AG04450 (cell line): ENCODE measurements at places on chromosomes 2 and 18.

- no peak for DNase-seq
Observed at GRCh38 chr2:208024091-208024490, 1.2 kb downstream of the PLEKHM3 start.

GRCh38 chr18:29465526-29465925, 1288.6 kb upstream of the CDH2 start:
- no peak for DNase-seq

DNA sequence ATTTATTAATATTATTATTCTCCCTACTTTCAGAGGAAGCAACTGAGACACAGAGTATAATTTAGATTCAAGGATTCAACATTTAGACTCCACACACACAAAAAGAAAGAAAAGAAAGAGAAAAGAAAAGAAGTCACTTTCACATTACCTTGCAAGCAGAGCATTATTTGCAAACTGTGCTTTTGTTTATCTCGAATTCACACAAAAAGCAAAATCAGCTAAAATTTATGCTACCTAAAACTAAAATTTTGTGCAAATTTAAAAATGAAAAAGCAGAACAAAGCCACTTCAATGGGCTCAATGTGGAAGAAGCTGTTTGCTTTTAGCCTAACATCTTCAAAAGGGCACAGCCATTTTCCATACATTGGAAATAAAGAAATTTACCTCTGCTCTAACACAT, 1282.7 kb upstream of the GYPC start:
- DNase-seq: no peak

- DNase-seq: no peak
Observed at GRCh38 chr2:156005531-156005930, 327.0 kb downstream of the NR4A2 start.

DNA sequence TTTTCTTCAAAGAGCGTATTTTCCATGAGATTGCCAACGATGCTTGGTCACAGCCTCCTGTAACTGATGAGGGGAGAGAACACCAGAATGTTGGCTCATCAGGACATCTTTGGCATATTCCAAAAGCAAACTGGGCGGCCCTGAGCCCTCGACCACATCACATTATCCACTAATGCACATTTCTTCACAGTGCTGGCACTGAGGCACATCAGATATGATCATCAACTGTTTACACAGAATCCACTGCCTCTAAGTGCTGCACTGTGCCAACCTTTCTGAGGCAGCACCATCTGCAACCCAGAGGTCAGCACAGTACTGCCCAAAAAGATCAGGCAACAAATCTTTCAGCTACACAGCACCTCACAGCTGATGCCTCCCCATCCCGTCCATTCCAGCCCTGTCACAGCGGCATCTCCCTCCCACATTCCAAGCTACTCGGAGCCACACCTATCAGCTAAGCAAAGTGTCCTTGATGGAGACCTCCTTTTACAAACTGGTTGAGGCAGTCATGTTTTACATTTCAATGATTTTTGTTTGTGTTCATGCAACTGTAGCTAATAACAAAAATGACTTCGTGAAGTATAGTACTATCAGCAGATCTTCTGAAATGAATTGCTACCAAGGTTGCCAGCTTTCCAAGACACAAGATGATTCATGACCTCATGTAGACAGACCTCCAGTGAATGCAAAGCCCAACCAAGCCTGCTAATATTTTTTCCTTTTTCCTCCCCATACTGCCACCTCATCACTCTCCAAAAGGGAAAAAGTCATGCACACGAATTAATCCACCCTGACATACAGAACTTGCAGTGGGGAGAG, 32.3 kb downstream of the MYO5B start:
- DNase-seq: no peak

GRCh38 chr2:15281681-15282080, 279.5 kb downstream of the NBAS start:
- no peak for DNase-seq

- no peak for DNase-seq
Observed at GRCh38 chr2:25655316-25655715, 18.1 kb downstream of the DTNB start.

DNA sequence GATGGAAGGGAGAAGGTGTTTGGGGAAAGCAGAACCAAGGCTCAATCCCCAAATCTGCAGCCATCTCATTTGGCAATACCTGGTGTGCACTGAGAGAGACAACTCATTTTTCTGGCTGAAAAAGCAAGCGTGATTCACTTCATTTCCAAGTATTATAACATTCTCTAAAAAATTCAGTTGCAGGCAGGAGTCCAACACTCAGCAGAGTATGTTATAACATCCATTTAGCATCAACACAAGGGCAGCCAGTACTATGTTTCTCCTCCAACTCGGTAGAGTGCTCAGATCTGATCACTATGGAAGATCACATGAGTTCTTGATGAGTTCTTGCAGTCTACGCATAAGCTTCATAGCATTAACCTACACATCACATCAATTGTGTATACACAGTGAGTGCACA, 99.4 kb upstream of the PID1 start:
- no peak for DNase-seq

DNA sequence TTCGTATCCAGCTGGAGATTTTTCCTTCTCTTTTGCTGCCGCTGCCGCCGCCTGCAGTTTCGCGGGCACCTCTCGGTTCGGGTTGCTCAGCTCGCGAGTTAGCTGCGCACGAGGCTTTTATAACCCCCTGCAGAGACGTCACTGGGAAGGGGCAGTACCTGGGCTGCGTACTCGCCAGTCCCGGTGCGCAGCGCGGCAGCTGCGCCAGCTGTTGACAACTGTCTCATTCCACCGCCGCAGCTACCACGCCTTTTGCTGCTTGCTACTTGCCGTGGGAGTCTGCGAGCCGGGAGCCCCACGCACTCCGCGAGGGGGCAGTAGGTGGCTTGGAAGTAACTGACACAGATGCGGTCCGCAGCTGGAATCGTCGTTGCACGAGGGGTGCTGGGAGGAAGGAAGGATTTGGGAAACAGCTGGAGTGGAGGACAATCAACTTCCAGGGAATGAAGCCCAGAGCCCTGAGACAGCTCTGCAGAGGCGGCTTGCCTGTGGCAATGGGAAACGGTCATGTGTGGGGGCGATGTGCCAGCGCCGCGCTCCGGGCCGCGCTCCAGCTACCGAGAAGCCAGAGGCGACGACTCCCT, at the start of gene TACR1:
Gene TACR1, minus strand, starts transcription at position 93 of the 584 bp plus-strand sequence. CDS start 586 bp downstream, outside the sequence.
- DNase-seq: peak; percentile 56

DNA sequence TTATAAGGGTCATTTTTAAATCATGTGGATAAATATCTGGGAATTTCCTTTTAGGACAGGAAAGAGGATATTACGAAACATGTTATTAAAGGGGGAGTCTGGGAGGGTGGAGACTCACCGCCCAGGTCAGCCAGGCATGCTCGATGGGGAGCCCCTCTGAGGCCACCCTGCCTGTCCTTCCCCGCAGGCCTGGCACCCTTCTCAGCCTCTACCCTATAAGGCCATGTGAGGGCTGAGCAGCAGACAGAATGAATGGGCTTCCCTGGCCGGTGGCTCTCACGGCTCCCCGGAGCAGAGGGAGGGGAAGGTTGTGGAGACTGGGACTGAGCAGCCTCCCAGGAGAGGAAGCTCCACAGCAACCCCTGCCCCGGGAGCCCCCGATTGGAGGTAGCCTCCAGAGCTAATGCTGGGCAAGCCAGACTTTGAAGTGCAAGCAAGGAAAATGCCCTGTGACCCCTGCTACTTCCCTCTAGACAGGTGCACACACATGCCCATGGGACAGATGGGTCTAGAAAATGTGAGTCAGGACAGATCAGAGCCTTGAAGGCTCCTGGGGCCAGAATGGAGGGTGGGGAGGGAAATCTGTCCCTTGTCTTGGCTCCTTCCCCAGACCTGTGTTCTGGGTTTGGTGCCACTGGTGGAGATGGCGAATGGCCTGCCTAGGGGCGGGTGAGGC, 13.2 kb upstream of the ARMC9 start:
- DNase-seq: no peak

GRCh38 chr2:8442833-8443486, 238.9 kb upstream of the ID2 start:
- no peak for DNase-seq

DNA sequence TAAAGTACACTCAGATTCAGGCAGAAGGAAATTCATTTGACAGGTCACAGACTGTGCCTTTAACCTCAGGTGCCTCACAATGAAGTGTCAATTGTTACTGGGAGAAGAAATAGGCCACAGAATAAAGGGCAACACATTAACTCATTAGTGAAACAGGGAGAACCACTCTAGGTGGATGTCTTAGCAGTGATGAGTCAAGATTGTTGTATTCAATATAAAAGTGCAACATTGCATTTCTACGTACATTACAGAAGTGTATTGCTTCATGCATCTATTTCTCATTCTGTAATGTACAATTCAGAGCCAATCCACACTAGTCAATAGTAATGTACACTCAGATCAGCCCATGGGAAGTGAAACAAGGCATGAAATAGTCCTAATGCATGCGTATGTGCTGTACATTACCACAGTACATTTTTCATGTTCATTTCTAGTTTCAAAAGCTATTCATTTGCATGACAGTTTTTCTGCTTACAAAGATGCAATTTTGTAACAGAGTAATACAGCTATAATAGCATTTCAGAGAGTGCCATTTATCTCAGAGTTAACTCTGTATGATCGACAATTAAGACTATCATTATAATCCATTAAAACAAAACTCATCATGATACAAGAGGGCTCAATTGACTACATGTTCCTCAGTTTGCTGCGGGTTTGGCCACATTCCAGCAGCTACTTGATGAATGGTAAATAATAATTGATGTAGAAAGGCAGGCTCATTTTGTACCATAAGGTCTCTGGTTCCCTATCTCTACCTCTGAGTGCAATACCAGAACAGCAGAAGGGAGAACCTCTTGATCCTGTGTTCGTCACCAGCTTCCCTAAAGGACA, 12.2 kb upstream of the ARL5A start:
- no peak for DNase-seq

DNA sequence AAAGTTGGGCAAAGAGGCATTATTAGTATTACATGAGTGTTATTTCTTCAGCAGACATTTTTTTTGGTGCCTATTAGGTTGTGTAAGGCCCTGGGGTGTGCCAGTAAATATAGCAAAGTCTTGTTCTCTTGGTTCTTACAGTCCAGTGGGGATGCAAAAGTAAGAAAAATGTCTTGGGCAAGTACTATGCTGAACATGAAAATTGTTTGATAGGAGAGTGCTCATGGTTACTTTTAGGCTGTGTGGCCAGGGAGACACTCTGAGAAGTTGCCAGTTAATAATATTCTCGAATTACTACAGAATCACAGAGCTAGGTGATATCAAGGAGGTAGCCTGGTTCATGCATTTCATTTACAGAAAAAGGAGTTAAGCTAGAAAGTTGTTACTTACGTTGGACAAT, 1.9 kb downstream of the AGFG1 start:
- DNase-seq: no peak

- DNase-seq: no peak
Observed at GRCh38 chr2:108417254-108417653, 31.8 kb upstream of the GCC2 start.

- DNase-seq: no peak
Observed at GRCh38 chr2:100561191-100561590, 1.6 kb upstream of the PDCL3 start.

- DNase-seq: no peak
Observed at GRCh38 chr2:29226375-29226774, 111.2 kb downstream of the CLIP4 start.

DNA sequence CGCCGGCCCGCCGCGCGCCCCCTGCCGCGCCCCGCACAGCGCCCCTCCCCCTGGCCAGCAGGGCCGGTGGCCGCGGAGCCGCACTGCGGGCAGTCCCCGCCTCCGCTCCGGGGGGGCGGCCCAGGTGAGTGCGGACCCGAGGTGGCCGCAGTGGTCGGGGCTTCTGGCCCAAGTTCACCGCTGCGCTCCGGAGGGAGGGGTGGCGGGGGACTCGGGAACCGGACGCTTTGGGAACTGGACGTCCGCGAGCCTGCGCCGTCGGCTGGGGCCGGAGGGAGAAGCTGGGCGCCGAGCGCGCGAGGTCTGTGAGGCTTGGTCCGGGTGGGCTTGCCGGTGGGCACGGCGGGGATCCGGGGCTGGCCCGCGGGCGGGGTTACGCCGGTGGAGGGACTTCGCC, 591 bp upstream of the LDLRAD4 start:
- no peak for DNase-seq

DNA sequence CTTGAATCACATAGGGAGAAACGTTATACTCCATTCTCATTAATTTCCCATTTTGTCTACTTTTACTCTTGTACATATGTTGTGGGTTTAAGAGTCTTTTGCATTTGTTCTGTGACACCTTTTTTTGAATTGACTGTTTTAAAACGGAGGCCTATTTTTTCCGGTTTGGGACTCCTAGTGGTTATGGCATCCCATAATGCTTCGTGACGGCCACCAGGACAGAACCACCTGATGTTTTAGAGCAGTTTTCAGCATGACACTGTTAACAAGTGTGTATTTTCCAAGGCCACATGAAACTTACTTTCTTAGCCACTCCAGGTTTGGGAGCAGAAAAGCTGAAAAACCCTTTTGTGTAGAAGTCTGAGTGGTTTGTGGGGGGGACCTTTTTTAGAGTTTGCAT, 8.4 kb downstream of the SOX11 start:
- no peak for DNase-seq

DNA sequence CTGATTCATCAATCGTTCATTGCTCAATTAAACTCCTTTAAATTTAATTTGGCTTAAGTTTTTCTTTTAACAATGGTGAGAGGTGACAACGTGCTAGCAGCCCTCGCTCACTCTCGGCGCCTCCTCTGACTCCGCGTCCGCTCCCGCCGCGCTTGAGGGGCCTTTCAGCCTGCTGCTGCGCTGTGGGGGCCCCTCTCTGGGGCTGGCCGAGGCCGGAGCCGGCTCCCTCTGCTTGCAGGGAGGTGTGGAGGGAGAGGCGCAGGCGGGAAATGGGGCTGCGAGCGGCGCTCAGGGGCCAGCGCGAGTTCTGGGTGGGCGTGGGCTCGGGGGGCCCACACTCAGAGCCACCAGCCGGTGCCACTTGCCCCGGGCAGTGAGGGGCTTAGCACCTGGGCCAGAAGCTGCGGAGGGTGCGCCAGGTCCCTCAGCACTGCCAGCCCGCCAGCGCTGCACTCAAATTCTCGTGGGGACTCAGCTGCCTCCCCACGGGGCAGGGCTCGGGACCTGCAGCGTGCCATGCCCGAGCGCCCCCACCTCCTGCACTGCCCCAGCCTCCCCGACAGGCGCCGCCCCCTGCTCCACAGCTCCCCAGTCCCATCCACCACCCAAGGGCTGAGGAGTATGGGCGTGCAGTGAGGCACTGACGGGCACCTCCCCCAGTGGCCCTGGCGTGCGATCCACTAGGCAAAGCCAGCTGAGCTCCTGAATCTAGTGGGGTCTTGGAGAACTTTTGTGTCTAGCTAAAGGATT, 19.6 kb downstream of the ANKMY1 start:
- DNase-seq: no peak

- DNase-seq: no peak
Observed at GRCh38 chr18:64712035-64712434, 563.1 kb upstream of the LINC00305 start.

GRCh38 chr2:121828281-121828731, 72.9 kb downstream of the TSN start:
- no peak for DNase-seq

DNA sequence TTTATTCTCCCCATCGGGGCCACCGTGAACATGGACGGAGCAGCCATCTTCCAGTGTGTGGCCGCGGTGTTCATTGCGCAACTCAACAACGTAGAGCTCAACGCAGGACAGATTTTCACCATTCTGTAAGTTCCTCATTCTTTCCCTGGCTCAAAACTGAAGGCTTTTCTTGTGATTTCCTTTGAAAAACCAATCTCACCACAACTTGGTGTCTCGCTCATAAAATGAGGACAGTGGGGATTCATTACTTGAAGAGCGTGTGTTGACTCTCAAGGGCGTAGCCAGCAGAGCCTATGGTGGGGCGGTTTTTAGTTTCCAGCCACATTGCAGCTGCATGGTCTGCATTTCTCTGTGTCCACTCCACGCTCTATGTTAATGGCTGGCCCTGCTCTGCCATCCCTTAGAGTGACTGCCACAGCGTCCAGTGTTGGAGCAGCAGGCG, 29.0 kb downstream of the SLC1A4 start:
- DNase-seq: no peak

GRCh38 chr2:8462899-8463648, 218.8 kb upstream of the ID2 start:
- DNase-seq: no peak
